ENCODE measurements at places on chromosomes 11 and 22.

GRCh38 chr11:127713226-127713625, 712.7 kb upstream of the KIRREL3 start:
- no peak for DNase-seq

GRCh38 chr11:130728185-130729180, 187.8 kb downstream of the SNX19 start:
- no peak for DNase-seq

DNA sequence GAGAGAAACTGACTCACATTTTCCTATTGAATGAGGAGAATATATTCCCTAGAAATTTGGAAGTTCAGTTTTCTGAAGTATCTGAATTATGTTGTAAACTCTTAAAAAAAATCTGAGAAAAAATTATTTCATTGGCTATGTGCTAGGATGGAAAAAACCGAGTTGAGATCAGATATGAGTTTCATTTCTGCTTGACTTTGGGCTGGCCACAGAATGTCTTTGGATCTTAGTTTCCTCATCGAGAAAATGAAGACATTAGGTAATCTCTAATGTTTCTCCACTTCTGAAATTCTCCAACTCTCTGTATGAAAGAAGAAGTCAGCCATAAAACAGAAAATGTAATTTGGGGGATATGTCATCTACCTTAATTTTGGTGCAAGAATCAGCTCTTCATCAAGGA, 28.8 kb downstream of the SLN start:
- no peak for DNase-seq

- no peak for DNase-seq
Measured at GRCh38 chr22:31550871-31551370, 54.6 kb downstream of the SFI1 start.

- peak; percentile 87 for DNase-seq
Measured at GRCh38 chr11:65498977-65499712, at the start of gene MALAT1. Gene MALAT1, plus strand, starts transcription at chr11:65499045.

Data from T-helper 17 cell (primary cell).